ENCODE measurements at places on chromosomes 6 and 20. TPM values are rescaled to one million over a fixed set of nuclear protein-coding genes. Genes with fewer than 3 reads are reported as not detected.

GRCh38 chr20:47392015-47392720 is 35.7 kb upstream of the ZMYND8 start:
- no peaks in the 10 kb centered on the region for H3K27me3 ChIP-seq
- H3K27ac ChIP-seq: no peak overlapping the region
- H3K4me3 ChIP-seq: no peak overlapping the region
- H3K4me1 ChIP-seq: no peaks in the 10 kb centered on the region

DNA sequence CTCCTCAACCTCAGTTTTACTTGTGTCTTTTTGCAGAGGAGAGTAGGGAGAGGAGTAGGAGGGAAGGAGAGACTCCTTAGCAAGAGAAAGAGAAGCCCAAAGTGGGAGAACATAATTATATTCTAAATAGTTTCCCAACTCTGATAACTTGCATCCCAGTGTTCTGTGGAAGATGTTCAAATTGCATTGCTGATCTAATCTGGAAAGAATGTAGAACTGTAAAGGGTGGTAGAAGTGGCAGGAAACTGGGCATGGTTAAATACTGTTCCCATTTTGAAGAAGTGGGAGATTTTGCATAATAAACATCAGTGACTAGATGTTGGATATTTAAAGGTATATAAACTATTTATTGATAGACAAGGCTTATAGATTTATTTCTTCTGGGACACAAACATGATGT is 42.6 kb upstream of the HMGN3 start:
- H3K4me3 ChIP-seq: no peak overlapping the region
- H3K27me3 ChIP-seq: no peaks in the 10 kb centered on the region
- H3K4me1 ChIP-seq: no peaks in the 10 kb centered on the region
- H3K27ac ChIP-seq: no peak overlapping the region
- DNase-seq: no peak

- H3K4me3 ChIP-seq: no peak overlapping the region
- H3K27ac ChIP-seq: no peak overlapping the region
- H3K36me3 ChIP-seq: peaks cover 73% of the 10 kb centered on the region
- no peaks in the 10 kb centered on the region for H3K27me3 ChIP-seq
Observed at GRCh38 chr20:35737865-35738333, 4.2 kb downstream of the RBM39 start.

GRCh38 chr20:40868551-40869217 is 159.9 kb upstream of the TOP1 start:
- H3K4me1 ChIP-seq: no peaks in the 10 kb centered on the region
- peak; percentile 52 for DNase-seq
- no peaks in the 10 kb centered on the region for H3K27me3 ChIP-seq
- no peaks in the 10 kb centered on the region for H3K36me3 ChIP-seq

DNA sequence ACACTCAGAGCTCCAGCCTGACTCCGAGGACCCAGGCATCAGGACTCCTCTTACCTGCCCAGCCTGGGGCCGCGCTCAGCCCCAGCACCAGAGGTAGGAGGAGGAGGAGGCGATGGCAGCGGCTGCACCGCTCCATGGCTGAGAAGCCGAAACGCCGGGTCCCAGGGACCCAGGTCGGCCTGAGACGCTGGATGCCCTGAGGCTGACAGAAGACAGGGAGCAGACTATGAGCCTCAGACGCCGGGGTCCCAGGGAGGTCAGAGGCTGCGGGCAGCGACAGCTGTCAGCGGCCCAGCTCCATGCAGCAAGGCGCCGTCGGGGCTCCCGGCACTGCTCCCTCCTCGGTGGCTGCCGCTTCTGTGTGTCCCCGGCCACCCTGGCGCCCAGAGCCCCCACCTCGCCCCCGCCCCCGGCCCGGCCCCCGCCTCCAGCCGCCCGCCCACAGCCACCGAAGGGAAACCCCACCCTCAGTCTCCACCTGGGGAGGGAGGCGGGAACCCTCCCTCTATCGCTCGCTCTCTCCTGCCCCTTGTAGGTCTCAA is at the start of gene COL11A2:
Gene COL11A2 (minus strand): TSS at position 363 of the 542 bp plus-strand sequence. CDS start 227 bp downstream, at position 136.
- H3K27me3 ChIP-seq: no peaks in the 10 kb centered on the region
- no peak for DNase-seq
- H3K27ac ChIP-seq: peak within 1 kb of the TSS; percentile 67
- peaks cover 10% of the 10 kb centered on the region for H3K4me1 ChIP-seq
- H3K36me3 ChIP-seq: peaks cover 32% of the 10 kb centered on the region

DNA sequence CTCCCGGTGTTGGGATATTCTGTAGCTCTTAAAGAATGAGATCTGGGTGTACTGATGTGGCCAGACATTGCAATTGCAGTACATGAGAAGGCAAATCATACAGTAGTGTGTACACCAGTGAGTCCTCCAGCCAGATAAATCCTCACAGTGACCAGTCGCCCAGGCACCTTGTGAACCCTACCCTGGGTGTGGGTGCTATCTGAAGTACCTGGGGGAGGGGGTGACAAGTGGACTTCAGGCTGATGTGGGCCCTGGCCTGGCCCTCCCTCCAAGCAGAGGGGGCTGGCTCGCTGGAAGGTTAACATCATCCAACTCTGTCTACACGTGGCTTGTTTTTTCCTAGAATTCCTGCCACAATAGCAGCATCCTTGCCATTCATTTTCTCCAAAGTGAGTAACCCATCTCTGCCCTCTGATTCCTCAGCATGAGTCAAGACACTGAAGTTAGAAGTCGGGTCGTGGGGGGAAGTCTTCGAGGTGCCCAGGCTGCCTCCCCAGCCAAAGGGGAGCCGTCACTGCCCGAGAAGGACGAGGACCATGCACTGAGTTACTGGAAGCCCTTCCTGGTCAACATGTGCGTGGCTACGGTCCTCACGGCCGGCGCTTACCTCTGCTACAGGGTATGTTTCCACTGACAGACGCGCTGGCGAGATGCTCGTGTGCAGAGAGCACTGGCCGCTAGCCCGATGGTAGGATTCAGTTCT is 70.8 kb downstream of the PTPN1 start:
- peaks cover 91% of the 10 kb centered on the region for H3K36me3 ChIP-seq
- DNase-seq: no peak
- no peak overlapping the region for H3K4me3 ChIP-seq
- H3K27ac ChIP-seq: no peak overlapping the region
- H3K27me3 ChIP-seq: no peaks in the 10 kb centered on the region

DNA sequence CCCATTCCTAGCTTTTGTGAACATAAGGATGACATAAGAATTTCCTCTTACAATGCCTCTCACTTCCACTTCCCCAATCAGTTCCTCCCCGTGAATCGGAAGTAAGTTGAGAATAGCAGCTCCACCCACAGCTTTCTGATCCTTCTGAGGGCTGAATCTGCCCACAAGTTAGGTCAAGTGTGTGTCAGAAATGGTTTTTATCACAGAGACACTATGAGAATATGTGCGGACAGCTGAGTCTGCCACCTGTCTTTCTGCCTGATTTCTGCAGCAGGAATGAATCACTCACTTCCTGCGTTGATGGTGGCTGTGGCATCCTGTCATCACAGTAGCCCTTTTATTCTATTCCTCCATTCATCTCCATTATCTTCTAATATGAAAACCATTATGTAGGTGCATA is 70.2 kb downstream of the RIN2 start:
- H3K4me3 ChIP-seq: no peak overlapping the region
- H3K27me3 ChIP-seq: no peaks in the 10 kb centered on the region
- H3K4me1 ChIP-seq: peaks cover 12% of the 10 kb centered on the region

GRCh38 chr20:2053615-2054014 is 48.0 kb upstream of the STK35 start:
- H3K36me3 ChIP-seq: no peaks in the 10 kb centered on the region
- DNase-seq: no peak
- H3K27ac ChIP-seq: no peak overlapping the region
- H3K4me3 ChIP-seq: no peak overlapping the region
- H3K4me1 ChIP-seq: no peaks in the 10 kb centered on the region
- peaks cover 9% of the 10 kb centered on the region for H3K27me3 ChIP-seq

DNA sequence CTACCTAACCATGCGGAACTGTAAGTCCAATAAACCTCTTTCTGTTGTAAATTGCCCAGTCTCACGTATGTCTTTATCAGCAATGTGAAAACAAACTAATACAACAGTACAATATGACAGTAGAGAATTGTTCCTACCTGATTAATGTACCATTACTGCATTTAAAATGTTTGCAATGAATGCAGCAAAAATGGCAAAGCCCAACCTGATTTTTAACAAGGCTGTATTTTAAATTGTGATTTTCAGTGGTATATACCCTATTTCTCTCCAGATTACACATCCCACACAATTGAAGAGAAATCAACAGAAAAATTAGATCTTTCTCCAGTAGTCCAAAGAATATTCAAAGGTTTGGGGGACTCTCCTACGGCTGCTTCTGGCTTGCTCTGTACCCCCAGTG is 3.3 kb upstream of the PCSK2 start:
- no peak overlapping the region for H3K27ac ChIP-seq
- H3K4me1 ChIP-seq: peaks cover 18% of the 10 kb centered on the region
- no peak overlapping the region for H3K4me3 ChIP-seq

DNA sequence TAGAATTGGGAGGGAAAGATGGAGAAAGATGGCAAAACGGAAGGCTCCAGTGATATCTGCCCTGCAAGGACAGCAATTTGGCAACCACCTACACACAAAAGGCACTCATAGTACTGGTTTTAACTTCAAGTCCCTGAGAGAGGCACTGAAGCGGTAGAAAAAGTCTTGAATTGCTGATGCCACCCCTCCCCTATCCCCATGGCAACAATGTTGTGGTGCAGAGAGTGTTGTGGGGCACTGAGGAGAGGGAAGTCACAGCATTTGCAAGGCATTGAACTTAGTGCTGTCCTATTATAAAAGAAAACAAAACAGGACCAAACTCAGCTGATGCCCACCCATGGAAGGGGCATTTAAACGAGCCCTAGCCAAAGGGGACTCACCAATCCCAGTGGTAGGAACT is 343.7 kb downstream of the HAO1 start:
- H3K36me3 ChIP-seq: no peaks in the 10 kb centered on the region
- H3K4me3 ChIP-seq: no peak overlapping the region
- no peak for DNase-seq
- no peaks in the 10 kb centered on the region for H3K4me1 ChIP-seq

DNA sequence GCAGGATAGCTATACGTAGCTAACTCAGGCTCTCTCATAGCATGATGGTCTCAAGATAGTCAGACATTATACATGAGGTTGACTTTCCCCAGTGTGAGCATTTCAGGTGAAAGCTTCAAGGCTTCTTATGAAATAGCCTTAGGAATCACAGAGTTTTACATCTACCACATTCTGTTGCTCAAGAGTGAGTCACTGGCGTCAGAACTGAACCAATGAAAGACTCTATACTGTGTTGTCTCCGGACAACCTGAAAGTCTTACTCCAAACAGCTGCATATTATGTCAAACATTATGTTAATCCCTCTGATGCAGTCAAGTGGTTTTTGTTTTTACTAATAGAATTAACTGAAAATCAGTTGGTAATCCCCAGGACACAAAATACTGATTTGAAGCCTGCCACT is 79.8 kb upstream of the TRDN start:
- H3K36me3 ChIP-seq: no peaks in the 10 kb centered on the region
- no peak for DNase-seq
- H3K4me1 ChIP-seq: no peaks in the 10 kb centered on the region
- H3K27me3 ChIP-seq: no peaks in the 10 kb centered on the region
- H3K27ac ChIP-seq: no peak overlapping the region

DNA sequence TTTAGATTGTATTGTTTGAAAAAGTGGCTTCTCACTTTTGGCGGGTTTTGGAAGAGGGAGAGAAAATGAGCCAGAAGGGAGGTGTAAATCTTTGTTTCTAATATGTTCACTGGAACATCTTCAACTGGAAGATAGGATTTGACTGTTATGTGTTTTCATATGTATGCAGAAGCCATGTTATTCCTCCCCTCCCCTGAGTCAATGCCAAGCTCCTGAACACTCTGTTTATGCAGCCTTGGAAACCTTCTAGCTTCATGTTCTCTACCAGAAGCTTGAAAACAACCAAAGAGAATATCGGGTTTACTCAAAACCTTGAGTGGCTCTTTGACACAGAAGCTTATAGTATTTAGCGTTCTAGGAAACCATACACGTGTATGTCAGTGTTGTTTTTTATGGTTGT is 279.1 kb downstream of the PRL start:
- H3K4me3 ChIP-seq: no peak overlapping the region
- no peaks in the 10 kb centered on the region for H3K36me3 ChIP-seq
- no peaks in the 10 kb centered on the region for H3K4me1 ChIP-seq
- H3K27ac ChIP-seq: no peak overlapping the region
- no peak for DNase-seq

GRCh38 chr20:49510562-49511122 is 28.2 kb upstream of the KCNB1 start:
- peak; percentile 75 for DNase-seq
- peaks cover 6% of the 10 kb centered on the region for H3K27me3 ChIP-seq
- H3K36me3 ChIP-seq: no peaks in the 10 kb centered on the region
- peaks cover 17% of the 10 kb centered on the region for H3K4me1 ChIP-seq
- H3K4me3 ChIP-seq: no peak overlapping the region
- peak overlapping the region; percentile 53 for H3K27ac ChIP-seq

DNA sequence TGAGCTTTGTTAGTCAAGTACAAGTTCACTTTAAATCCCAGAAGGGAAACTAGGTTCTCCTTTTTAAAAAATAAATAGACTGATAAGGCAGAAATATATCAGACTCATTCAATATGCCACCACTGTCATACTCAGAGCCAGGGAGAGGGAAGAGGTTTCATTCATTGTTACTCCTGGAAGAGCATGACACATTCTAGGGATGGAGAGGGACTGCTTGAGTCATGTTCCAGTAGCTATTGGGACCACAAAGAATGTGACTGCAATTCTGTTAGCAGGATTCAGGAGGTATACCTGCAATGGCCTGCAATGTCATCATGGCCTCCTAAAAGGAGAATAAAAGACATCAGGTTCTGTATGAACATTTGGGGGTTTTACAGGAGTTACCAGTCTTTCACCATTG is 167.6 kb downstream of the TFAP2B start:
- H3K36me3 ChIP-seq: no peaks in the 10 kb centered on the region
- H3K27ac ChIP-seq: no peak overlapping the region
- H3K4me1 ChIP-seq: no peaks in the 10 kb centered on the region

DNA sequence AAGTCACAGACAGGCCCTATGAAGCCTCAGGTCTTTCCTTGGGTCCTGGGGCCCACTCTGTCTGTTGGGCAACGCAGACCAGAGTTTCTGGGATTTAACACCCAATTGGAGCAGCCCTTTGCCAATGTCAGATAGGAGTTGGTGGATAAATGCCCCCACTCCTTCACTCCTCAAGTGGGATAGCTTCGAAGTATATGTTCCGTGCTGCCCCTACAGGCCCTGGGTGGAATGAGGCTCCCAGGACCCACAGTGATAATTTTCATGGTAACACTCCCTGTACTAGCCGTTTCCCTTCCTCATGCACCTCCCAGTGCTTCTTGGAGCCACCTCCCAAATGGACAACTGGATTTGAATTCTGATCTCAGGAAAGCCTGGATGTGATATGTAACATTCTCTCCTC is 145.4 kb downstream of the FOXA2 start:
- H3K27me3 ChIP-seq: peaks cover 34% of the 10 kb centered on the region
- H3K4me3 ChIP-seq: no peak overlapping the region
- no peak for DNase-seq
- H3K4me1 ChIP-seq: no peaks in the 10 kb centered on the region
- H3K27ac ChIP-seq: no peak overlapping the region

GRCh38 chr20:8994045-8994444 is 74.8 kb upstream of the PLCB4 start:
- H3K4me1 ChIP-seq: peaks cover 12% of the 10 kb centered on the region
- no peak for DNase-seq
- no peak overlapping the region for H3K4me3 ChIP-seq
- no peak overlapping the region for H3K27ac ChIP-seq
- no peaks in the 10 kb centered on the region for H3K27me3 ChIP-seq

The PSORS1C1 gene
- polyA plus RNA-seq: 0.37 TPM

The TAAR1 gene
- not detected for polyA plus RNA-seq

The RNF39 gene
- not detected for polyA plus RNA-seq

The C6orf15 gene
- polyA plus RNA-seq: not detected

The OR2B6 gene
- polyA plus RNA-seq: not detected

The FILIP1 gene
- polyA plus RNA-seq: 63.1 TPM

The HNF4A gene
- polyA plus RNA-seq: 0.03 TPM

The ZFP57 gene
- polyA plus RNA-seq: not detected

The PIM1 gene
- polyA plus RNA-seq: 23.1 TPM

Data from heart left ventricle (tissue), 16 donors.